ENCODE measurements at places on chromosomes 3 and 15. TPM values are rescaled to one million over a fixed set of nuclear protein-coding genes. Genes with fewer than 3 reads are reported as not detected.

MTFMT gene
- 19.4 TPM for total RNA-seq

TKT gene
- total RNA-seq = 338 TPM

SST gene
- not detected for total RNA-seq

AP3B2 gene
- total RNA-seq = 0.95 TPM

GRCh38 chr3:122245513-122246174 lies 62.2 kb downstream of the CASR start:
- no peak for DNase-seq

- no peak for DNase-seq
These were observed 29.1 kb downstream of the FGD5 start for GRCh38 chr3:14847613-14848541.

DNA sequence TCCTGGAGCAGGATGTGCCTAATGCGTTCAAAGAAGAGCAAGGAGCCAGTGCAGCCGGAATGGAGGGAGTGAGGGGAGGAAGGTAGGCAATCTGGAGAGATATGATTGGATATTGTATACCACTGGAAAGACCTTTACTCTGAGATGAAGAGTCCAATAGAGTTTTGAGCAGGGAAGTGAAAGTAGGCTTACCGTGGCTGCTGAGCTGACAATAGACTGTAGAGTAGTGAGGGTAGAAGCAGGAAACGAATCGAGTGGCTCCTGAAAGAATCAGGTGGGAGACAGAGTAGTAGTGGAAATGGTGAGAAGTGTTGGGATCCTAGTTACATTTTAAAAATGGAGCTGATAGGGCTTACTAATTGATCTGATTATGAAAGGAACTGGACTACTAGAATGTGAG lies 51.8 kb upstream of the NUDT16 start:
- no peak for DNase-seq

DNA sequence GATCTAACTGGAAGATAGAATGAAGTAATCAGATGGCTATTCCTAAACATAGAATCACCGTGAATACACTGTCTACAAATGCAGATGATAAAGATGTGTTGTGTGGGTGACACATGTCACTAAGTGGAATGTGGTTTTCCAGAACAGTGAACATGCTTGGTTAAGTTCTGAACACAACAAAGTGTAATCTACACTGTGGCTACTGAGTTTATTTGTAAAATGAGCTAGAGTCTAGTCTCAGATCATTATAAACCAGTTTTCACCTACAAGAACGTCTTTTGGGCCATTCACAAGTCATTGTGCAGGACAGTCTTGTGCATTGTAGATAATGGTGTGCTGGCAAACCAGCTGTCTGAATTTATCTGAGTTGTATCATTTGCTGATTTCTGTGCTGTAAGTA lies 35.3 kb downstream of the OXNAD1 start:
- no peak for DNase-seq

GRCh38 chr3:171358181-171358880 lies 101.9 kb downstream of the TNIK start:
- DNase-seq = no peak

DNA sequence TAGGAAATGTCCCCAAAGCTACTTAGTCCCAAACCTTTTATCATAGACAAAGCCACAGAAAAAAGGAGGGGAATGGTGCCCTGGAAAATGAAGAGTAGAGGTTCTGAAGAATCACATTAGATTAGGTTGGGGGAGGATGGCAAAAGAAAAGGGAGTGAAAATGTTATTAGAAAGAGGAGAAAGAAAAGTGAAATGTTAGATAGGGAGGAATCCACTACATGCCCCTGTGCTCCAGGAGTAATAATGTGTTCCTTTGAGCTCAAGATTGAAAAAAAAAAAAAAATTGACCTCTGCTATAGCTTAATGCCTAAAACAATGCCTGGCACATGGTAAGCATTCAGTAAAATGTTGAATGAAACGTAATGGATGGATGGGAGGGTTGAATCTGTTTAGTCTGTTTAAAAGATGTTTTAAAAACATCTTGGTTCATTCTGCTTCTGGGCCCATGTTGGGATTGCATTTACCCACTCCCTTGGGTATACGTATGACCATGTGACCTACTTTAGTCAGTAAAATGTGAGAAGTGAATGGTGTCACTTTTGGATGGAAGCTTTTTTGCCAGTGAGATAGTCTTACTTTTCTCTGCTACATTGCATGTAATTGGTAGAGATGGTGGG lies 19.0 kb downstream of the MAPK6 start:
- DNase-seq = no peak

- no peak for DNase-seq
These were observed 38.9 kb downstream of the PCSK6 start for GRCh38 chr15:101450403-101451265.

- DNase-seq = no peak
These were observed 2.9 kb upstream of the GRM2 start for GRCh38 chr3:51703761-51704510.

GRCh38 chr3:57729334-57730045 lies 26.6 kb upstream of the SLMAP start:
- DNase-seq = no peak

DNA sequence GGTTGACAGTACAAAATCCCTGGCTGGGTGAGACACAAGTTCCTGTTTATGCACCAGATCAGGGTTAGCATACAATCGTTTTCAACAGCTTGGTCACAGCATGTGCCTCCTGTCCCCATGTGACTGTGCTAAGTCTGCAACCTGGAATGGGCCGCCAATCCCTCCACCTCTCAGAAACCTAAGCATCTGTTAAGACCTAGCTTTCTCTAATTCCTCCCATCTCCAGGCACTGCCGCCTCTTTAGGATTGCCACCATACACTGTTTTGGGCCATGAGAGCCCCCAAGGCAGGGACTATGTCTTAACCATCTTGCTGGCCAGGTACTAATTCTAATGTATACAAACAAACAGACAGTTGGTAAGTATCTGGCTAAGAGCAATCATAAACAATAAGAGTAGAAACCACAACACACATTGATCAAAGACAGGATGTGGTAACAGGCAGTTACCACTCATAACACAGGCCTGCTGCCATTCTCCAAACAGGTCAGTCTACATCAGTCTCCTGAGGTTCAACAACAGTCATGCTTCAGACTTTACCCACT lies 25.6 kb downstream of the SEC22C start:
- no peak for DNase-seq

DNA sequence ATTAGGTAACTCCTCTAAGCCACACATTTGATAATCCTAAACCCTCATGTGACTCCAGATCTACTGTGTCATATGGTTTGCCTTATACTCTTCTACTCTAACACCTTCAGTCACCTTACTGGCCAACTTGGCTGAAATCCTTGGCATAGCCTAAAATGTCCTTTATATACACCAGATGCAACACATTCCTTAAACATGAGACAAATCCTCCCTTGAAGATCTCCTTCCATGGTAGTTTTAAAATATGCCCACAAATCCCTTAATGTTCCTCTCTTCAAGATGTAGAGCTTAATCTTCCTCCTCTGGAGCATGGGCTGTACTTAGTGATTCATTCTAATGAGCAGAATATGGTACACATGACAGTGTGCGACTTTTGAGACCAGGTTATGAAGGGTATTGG lies 238.9 kb downstream of the SUCLG2 start:
- DNase-seq = no peak

- DNase-seq = no peak
These were observed 45.1 kb downstream of the CCDC191 start for GRCh38 chr3:114011059-114011797.

DNA sequence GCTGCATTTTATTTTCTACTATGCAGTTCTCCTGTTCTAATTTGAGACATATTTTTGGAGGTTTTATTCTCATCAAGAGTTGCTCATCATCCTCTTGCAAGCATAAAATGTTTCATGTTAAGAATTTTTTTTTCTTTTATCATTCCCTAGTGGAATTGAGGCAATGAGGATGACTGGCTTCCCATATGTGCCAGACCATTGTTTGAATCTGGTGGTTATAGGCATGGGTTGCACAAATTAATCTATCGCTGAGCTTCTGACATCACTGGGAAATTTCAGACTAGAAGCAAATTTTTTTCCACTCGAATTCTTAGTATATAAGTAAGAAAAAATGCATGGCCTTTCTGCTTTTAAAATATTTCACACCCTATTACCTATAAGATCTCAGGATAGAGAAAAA lies 279.1 kb upstream of the PLSCR5 start:
- DNase-seq = no peak

GRCh38 chr15:77358545-77359240 lies 61.2 kb downstream of the PEAK1 start:
- no peak for DNase-seq

DNA sequence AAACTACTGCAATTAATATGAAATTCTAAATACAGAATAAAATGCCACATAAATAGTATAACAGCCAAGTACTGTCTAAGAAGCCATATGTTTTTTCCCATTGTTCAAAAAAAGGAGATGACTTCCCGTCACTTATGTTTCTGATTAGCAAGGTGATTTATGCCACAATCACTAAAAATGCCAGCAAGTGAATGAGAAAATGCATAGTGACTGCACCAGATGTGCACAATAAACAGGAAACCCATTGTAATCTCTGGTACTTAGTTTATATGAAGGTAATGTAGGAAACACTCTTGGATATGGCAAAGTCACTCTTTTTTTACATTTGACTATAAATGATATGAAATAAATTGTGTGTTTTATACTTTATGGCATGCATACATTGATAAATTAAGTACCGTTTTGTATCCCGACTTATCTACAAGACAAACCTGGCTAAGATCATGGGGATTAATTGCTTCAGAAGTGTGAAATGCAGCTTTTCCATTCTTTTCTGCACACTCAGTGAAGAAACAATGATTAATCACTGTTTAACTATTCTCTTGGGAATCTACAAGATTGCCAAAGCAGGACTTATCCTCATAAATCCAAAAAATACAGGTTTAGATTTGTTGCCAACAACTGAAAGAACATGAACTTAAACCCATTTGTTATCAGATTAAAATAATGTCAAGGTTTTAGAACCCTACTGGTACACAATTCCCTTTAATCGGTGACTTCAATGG lies 164.5 kb downstream of the TBC1D5 start:
- no peak for DNase-seq

Data from Panc1 (cell line).